Activated T-cell treated with anti-CD3 and anti-CD28 coated beads, Interleukin-2, amount 50 U/mL, for 72 hours (primary cell): ENCODE measurements at places on chromosomes 1 and 21.

GRCh38 chr1:81702903-81703302, 97.8 kb upstream of the ADGRL2 start:
- DNase-seq: no peak

- DNase-seq: peak; percentile 1
Measured at GRCh38 chr1:31297277-31298247, 730 bp downstream of the ZCCHC17 start.

- no peak for DNase-seq
Measured at GRCh38 chr1:108747898-108748297, 1.4 kb downstream of the STXBP3 start.

GRCh38 chr1:204598319-204598969, 82.2 kb downstream of the MDM4 start:
- DNase-seq: no peak

DNA sequence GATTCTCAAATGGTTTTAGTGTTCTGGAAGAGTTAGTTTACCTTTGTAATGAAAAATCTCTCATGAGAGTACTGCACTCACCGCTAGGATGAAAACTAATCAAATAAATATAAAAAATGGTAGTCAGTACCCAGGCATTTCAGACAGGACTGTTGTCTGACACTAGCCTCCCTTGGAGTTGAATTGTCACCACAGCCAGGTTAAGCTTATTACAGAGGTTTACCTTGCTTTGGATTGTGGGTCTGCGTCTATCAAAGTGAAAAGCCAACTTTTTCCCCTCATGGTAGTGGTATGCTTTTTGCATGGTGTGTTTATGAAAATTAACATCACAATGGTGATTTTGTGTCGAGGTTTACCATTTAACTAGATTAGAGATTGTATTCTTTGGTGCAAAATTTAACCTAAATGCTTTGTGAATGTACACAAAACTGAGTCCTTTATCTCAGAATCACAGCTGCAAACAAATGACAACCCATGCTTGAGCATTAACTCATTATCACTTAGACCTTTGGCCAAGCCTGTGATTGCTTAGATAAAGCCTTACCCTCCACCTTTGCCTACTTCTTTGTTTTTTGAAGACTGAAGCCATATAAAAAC, 20.1 kb downstream of the RAP1A start:
- DNase-seq: no peak

- DNase-seq: peak; percentile 76
Measured at GRCh38 chr1:26318338-26319064, 743 bp downstream of the CD52 start.

DNA sequence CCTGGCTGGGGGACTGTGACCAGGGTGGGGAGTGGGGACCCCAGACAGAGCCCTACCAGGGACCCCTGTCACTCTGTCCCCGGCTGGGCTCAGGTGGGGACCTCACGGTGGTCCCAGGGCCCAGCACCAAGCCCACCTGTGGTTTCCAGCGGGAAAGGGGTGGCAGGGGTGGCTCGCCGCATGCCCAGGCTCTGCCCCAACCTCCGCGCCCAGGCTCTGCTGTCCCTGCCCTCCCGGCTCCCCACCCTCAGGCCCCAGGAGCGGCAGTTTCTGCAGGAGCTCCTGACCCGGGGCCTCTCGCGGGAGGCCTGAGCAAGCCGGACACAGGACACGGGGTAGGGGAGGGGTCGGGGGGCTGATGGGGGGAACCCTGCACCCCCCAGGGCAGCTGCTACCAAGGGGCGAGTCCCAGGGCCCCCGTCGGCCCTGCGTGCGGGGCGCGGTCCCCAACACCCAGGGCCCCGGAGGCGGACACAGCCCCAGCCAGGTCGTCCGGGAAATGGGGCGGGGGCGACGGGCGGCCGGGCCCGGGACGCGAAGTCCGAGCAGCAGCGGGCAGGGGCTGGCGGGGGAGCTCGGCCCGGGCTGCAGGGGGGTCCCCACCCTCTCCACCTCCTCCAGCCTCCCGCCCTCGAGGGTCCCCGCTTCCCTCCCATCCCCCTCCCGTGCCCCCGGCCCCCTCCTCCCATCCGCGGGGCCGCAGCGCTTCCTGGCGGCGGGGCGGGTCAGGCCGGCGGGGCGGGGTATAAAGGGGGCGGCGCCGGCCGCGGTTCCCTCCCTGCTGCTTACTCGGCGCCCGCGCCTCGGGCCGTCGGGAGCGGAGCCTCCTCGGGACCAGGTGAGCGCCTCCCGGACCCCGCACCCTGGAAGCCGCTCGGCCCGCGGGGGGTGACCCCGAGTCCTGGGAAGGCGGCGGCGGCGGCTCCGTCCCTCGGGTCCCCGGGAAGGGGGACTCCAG, at the start of gene COL6A2:
TSS of gene COL6A2 (plus strand) at position 777 of the 958 bp plus-strand sequence.
- DNase-seq: peak; percentile 66

GRCh38 chr1:29713857-29714256, 477.5 kb downstream of the PTPRU start:
- DNase-seq: no peak

DNA sequence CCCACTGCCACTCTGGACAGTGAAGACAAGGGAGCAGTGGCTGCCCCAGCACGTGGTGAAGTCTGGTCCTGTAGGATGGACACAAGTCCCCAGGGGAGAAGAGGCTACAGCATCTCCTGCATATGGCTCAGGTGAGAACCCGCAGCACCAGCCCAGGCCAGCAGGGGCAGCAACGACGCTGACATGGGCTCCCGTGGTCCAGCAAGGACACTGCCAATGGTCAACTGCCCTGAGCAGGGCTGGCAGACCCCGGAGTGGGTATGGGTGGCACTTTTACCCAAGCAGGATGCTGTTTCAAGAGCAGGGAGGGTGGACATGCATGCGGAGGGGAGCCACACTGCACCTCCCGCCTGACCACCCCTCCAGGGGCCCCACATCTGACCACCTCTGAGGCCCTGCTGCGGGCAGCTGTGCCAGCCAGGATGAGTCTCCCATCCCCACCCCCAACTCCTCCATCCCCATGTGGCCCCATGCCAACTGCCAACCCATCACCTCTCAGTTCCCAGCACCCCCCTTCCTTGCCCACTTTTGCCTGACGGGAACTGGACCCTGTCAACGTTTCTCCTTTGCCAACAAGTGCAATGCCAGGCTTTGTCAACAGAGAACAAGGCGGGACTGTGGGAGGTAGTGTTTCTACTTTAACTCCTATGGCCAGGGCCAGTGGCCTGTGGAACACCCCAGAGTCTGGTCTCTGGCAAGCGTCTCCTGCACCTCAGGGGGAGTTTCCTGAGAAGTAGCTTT, 8.6 kb downstream of the MORN1 start:
- peak; percentile 47 for DNase-seq

- DNase-seq: no peak
Measured at GRCh38 chr1:74623716-74624115, 49.9 kb downstream of the ERICH3 start.

- DNase-seq: peak; percentile 78
Measured at GRCh38 chr1:151822404-151822803, 9.2 kb downstream of the RORC start.

DNA sequence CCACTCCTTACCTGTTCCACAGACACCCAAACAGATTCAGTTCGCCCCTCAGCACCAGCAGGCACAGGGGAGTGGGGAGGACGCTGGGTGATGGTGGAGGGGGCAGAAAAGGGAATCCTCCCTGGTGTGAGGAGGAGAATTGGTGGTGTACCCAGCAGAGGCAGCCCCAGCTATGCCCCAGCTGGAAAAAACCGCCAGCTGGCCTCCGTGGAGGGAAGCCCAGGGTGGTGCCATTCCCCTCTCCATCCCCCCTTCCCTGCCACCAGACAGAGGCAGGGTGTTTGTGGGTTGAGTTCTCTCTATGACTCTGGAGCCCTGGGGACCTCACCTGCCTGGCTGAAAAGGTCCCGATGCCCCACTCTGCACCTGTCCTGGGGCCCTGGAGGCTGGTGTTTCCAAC, 27.9 kb downstream of the OPTC start:
- no peak for DNase-seq

DNA sequence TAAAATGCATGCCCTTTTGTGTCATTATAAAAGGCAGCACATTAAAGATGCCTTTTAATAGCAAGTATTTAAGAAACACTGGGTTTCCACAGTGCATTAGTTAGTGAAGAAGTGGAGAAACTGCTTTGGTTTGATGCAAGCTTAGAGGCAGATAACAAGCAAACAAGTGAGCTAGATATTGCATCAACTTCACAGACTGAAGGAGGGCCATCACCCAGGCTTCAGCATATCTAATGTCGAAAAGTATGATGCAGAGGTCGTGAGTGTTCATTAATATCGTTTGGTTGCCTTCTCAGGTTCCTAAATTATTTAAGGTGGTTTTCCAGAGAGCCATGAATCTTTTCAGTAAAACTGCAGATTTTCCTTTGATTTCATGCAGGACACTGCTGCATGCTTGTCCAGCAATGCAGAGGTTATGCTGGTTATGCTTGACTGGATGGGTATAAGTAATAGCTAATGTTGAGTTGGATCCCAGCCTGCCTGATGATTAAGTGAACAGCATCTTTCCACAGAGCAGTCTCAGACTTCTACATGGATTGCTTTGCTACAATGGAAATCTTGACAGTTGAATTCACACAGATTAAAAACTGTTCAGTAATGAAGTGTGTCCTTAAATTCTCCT, 69.7 kb upstream of the IPO9 start:
- DNase-seq: no peak

GRCh38 chr1:117682372-117682771, 76.5 kb downstream of the TENT5C start:
- DNase-seq: no peak

DNA sequence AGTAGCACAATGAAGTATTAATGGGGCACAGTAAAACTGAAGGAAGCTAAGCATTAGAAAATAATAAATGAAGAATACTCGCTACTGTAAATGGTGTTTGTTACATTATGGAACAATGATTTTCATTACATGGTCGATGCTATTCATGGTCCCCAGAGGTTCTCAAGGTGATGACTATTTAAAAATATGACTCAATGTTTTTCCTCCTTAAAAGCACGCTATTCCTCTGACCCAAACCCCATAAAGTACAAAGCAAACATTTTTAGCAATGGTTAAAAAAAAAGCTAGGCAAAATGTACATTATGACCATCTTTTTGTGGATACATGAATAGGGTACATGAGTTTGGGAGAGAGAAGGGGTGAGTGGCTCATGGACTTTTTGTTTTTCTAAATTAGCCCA, 34.3 kb downstream of the VAMP4 start:
- no peak for DNase-seq

GRCh38 chr1:27430903-27431600, 38.6 kb downstream of the GPR3 start:
- no peak for DNase-seq

- DNase-seq: no peak
Measured at GRCh38 chr1:225250432-225250831, 177.4 kb downstream of the LBR start.

DNA sequence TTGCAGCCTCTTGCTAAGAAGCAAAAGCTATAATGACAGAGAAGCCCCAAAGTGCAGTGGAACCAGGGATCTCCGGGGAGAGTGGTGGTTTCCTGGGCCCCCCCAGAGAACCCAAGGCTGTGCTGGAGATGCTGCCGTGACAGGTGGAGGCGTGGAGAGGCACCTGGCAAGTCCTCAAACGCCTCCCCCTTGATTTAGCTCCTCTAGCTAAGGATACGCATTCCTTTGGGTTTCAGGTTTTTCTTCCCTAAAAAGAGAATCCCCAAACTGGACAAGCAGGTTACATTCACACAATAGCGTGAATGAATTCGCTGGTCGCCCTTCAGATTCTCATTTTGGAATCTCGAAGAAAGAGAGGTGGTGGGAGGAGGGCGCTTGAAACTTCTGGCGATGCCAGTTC, 853 bp upstream of the ATP1A1 start:
- DNase-seq: no peak
